ENCODE measurements at places on chromosomes 13 and 19.

- DNase-seq, result no peak
These were observed 7.1 kb downstream of the RFX2 start for GRCh38 chr19:6103217-6103644.

DNA sequence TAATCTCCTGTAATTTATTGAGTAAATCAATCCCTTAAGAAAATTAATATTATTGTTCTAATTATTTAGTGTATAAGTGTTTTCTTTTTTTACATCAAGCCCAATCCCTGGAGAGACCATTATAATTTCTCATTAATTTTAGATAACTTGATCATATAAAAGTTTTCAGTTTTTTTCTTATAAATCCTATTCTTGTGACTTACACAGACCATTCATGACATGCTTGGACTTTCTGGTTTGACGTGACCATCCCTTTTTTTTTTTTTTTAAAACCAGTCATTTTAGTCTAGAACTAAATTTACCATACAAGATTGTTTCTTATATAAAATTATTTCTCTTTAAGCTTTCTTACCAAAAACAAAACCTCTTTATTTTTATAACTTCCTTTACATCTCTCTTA, 5.4 kb upstream of the MTRF1 start:
- no peak for DNase-seq

- DNase-seq, result no peak
These were observed 58.0 kb upstream of the CYSLTR2 start for GRCh38 chr13:48595431-48596429.

DNA sequence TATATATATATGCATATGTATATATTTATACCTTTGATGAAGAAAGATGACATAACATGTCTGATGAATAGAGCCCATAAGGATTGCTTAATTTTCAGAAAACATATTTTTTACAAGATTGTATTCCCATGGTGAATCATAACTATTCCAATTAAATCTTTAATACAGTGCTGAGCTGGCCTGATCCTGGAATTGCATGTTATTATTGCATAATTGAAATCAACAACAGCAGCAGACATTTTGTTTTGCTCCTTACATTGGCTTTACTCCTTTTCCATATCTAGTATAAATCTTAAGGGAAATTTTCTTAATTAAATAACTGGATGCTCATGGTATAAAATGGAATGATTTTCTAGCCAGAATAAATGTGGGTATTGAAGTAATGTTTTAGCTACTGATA, 22.0 kb downstream of the POSTN start:
- DNase-seq, result no peak

DNA sequence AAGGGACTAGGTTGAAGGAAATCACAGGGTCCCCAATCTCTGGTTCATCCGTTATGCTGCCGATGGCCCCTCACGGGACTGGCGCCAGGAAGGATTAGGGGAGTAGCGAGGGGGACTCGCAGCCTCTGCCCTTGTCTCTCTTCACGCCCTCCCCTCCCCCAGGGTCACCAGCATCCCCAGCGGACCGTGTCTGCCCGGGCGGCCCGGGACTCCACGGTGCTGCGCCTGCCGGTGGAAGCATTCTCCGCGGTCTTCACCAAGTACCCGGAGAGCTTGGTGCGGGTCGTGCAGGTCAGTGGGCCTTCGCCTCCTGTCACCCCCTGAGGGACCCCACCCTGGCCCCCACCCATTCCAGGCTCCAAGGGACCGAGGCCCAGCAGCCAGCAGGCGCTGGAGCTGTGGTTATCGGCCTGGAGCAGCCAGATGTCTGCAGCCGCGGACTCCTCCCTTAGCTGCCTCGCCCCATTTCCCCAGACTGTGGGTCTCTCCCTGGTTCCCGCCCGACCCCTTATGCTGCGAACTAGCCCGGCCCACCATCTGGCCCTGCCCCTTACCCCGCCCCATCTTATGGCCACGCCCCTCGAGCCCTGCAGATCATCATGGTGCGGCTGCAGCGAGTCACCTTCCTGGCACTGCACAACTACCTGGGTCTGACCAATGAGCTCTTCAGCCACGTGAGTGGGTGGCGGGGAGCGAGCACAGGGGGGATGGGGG, 5.4 kb downstream of the PNPLA6 start:
- no peak for DNase-seq

DNA sequence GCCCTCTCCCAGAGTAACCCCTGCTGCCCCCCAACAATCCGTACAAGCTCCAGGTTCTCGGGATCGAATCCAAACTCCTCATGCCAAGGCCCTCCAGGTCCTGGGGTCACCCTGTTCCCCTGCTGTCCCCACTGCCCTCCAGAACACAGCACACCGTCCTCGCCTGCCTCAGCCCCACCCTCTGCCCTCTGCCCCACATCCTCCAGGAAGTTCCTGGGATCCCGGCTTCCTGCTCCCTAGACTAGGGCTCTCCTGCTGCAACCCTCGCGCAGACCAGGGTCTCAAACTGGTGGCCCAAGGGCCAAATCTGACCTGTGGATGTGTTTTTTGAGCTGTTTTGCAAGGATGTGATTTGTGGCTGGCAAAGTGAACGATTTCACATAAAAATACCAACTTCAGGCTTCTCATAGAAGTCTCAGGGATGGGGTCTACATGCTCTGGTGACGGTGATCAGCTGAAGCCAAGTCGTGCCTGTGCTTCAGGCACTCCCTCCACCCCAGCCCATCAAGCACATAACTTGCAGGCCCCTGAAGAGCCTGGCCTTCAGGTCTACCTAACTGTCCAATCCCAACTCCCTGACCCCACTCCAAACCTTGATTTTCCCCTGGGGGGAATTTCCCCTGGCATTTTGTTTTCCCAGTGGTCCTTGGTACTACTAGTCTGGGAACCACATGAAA, 1.8 kb downstream of the RABAC1 start:
- DNase-seq, result no peak

GRCh38 chr19:39934584-39935363, at the start of gene FCGBP:
Gene FCGBP, minus strand, starts transcription at chr19:39934634.
- DNase-seq, result no peak

- no peak for DNase-seq
These were observed 30.8 kb downstream of the RGCC start for GRCh38 chr13:41488124-41488523.

GRCh38 chr13:94936633-94937032, 224.3 kb upstream of the SOX21 start:
- DNase-seq, result no peak

DNA sequence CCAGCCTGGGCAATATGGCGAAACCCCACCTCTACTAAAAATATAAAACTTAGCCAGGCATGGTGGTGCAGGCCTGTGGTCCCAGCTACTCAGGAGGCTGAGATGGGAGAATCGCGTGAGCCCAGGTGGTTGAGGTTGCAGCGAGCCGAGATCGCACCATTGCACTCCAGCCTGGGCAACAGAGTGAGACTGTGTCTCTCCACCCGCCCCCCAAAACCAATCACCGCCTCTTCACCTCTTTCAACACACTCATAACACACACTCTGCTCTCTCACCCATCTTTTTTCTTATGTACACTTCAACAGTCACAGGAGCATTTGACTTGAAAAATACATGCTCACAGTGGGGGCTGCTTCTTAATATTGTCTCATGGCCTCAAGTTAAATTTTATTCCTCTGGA, 76.8 kb downstream of the ESD start:
- peak; percentile 28 for DNase-seq

DNA sequence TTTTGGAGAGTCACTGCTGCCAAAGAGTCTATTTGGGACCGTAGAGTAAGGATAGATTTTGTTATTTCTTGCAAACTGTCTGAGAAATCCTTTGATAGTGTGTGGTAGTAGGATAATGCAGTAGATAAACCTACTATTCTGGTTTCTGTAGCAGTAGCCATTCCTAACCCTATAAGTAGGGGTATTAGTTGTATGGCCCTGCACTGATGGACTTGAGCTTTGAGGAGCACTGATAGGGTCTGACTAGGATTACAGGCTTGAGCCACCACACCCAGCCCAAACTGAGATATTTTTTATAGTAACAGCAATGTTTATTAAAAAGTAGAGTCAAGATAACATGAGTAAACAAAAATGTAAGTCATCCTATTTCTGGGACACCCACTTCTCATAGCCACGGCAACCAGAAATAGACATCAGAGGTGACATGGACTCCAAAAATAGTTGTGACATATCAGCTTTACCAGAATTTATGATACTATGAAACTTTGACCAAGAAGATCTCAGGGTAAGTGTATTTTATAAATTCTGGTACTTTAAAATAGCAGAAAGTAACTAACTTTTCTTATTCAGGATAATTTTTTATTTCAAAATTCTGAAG, 479.1 kb downstream of the SUCLA2 start:
- no peak for DNase-seq

DNA sequence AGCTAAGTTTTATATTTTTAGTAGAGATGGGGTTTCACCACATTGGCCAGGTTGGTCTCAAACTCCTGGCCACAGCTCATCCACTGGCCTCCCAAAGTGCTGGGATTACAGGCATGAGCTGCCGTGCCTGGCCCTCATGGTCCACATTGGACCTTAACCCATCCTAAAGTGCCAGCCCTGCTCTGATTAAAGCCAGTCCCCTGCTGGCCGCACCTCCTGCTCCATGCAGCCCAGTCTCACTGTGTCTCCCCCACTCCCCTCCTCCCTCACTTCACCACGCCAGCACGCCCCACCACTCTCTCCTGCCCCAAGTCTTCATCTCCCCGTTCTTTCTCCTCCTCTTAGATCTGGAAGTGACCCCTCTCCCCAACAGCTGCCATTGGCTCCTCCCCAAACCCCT, 16.7 kb upstream of the SDHAF1 start:
- DNase-seq, result no peak

DNA sequence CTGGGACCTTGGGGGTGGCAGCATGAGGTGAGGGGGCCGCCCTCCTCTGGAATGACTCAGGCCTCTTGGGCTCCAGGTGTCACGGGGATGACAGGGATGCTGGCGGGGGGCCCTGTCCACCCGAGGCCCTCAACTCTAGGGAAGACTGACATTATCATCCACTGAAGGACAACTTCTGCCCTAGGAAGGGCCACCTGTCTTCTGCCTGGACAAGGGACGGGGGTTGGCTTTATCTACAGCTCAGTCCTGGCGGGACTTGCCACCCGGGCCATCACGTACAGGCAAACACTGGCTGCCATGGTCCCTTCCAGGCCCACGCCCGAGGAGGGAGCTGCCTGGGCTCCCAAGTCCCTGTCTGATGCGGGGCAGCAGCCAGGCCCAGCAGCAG, 130.7 kb downstream of the STK24 start:
- no peak for DNase-seq

- DNase-seq, result no peak
These were observed 169.5 kb upstream of the UFM1 start for GRCh38 chr13:38180126-38180525.

DNA sequence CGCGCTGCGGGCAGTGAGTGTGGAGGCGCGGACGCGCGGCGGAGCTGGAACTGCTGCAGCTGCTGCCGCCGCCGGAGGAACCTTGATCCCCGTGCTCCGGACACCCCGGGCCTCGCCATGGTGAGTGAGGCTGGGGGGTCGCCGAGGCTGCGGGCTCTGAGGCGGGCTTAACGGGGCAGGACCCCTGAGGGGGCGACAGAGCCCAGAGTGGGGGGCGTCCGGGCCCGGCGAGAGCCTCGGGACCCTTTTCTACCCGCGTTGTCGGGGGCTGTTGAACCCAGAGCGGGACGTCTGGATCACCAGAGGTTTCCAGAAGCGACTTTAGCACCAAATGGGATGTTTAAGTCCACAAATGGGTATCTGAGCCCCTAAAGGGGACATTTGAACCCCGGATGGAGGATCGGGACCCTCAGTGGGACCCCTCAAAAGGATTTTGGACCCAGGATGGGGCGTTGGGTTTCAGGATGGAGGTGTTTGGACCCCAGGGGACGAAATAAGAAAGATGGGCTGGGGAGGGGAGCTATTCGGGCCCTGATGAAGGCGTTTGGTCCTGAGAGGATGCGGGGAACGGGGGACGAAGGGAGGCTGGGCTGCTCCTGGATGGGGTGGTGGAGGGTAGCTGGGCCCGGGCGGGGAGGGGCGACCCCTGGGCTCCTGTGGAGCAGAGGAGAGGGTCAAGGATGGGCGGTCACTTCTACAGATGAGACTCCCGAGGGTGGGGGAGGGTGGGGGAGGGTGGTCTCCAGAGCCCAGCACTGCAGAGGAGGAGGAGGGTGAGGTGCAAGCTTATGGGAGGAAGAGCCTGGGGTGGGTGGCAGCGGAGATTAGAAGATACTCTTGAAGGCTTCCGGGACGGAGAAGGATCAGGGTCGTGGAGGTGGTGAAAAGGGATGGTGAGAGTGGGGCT, at the start of gene CALM3:
CALM3 (plus strand) TSS at position 13 of the 907 bp plus-strand sequence; CDS start at position 118, 105 bp downstream.
- DNase-seq, result no peak

- DNase-seq, result no peak
These were observed 10.8 kb downstream of the RSPH6A start for GRCh38 chr19:45804140-45804958.

- no peak for DNase-seq
These were observed at the start of gene IGSF23 for GRCh38 chr19:44613295-44614178. Gene IGSF23, plus strand, starts transcription at chr19:44613563. Its CDS starts 83 bp downstream, at chr19:44613646.

GRCh38 chr13:37442996-37443395, 155.6 kb downstream of the POSTN start:
- DNase-seq, result no peak

GRCh38 chr13:99687723-99688397, 186.6 kb downstream of the TM9SF2 start:
- no peak for DNase-seq

- DNase-seq, result no peak
These were observed 27.9 kb upstream of the PARP4 start for GRCh38 chr13:24540236-24541126.

- no peak for DNase-seq
These were observed 72.3 kb downstream of the NAA16 start for GRCh38 chr13:41383386-41383785.

DNA sequence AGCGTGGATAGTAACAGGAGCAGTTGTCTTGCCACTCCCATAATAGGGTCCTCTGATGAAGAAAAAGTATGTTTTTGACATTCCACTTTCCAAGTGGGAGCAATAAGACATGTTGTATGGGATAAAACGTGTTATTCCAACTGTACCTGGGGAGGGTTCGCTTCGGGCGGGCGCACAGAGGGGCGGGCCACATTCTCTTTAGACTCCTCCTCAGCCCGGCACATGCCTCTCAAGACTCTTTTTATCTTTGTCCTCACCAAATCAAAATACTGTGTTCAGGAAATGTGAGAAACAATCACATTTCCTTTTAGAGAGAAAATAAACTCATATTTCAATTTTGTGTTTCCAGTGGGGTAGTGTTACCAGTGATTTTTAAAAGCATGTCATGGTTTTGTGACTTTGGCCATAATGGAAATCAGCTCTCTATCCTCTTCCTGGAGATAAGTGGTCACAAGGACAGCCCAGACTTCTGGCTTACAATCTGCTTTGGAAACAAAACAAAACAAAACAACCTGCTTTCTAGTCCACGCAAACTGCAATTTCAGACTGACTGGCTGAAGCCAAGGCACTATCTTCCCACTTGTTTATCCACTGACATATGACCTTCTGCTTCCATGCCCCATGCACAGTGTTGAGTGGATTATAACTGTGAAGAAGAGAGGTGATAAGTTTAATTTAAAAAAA, 276.1 kb downstream of the NALCN start:
- no peak for DNase-seq

- no peak for DNase-seq
These were observed 435.0 kb upstream of the KLF12 start for GRCh38 chr13:74569251-74569650.

Measured in GM18507 (cell line).